ENCODE measurements at places on chromosomes 2 and 18.

DNA sequence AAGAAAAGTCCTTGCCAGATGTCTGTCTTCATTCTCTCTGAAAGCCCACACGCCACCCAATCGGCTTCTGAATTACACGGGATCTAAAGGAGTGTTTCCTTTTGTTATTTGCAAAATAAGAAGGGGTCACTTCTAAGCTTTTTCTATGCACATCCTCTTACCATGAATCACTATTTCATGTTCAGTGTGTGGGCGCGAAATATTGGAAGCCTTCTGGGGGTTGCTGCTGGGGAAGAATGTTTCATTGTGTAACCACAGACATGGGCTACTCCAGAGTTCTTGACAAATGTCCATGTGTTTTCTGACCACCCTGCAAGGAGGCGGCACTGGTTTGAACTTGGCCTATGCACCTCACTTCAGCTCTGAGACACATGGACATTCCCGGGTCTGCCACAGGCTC, 133.6 kb upstream of the APCDD1 start:
- no peak for DNase-seq

DNA sequence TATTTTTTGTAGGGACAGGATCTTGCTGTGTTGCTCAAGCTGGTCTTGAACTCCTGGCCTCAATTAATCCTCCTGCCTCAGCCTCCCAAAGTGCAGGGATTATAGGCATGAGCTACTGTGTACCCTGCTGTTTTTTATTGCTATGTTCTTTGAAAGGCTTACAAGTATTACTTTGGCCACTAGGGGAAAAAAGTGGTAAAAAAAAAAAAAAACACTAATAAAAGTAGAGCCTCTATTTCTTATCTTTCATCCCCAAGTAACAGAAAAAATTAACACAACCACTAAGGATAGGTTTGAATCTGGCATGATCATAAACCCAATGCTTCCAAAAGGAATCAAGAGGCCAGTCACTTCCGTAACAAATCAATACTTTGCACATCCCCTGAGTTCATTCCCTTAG, 11.6 kb downstream of the NOL10 start:
- DNase-seq = no peak

GRCh38 chr18:48129621-48130082, 199.2 kb upstream of the SMAD2 start:
- no peak for DNase-seq

GRCh38 chr18:8615397-8616027, 6.3 kb downstream of the RAB12 start:
- DNase-seq = no peak

DNA sequence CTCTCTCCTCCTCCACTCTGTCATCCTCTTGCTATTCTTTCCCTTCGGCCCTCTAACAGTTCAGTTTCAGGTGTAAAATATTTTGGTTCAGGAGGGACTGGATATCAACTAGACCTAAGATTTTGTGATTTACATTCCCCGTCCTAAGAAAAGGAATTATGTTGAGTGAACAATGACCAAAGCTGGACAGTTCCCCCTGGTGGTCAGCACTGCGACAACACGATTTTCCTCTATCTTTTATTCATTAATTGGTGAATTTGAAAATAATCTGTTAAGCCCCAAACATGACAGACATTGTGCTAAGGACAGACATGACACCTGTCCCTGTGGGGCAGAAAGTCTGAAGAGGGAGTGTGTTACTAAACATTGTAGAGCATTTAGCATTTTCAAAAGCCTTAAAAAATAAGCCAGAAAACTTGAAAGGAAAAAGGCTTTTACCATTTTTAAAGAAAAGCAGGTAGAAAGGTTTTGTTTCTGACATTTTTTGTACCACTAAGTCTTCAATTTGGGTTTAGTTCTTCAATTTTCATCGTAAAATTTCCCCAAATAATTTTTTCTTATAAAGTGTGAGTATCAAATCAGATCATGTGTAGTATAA, 28.4 kb upstream of the GTF2A1L start:
- no peak for DNase-seq

DNA sequence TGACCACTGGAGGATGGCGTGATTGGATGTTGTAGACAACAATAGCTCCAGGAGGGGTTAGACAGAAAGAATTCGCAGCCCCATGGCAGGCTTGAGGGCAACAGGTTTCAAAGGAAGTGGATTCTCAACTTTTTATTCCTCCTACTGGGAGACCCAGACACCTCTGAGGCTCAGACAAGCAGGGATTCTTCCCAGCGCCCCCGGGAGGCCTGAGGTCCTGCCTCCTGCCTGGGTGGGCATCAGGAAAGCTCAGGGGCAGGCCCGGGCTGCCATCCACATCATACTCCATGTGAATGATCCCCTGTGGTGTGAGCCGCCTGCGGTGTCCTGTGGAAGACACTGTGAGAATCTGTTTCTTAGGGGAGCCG, 203.5 kb downstream of the CYP26B1 start:
- no peak for DNase-seq

DNA sequence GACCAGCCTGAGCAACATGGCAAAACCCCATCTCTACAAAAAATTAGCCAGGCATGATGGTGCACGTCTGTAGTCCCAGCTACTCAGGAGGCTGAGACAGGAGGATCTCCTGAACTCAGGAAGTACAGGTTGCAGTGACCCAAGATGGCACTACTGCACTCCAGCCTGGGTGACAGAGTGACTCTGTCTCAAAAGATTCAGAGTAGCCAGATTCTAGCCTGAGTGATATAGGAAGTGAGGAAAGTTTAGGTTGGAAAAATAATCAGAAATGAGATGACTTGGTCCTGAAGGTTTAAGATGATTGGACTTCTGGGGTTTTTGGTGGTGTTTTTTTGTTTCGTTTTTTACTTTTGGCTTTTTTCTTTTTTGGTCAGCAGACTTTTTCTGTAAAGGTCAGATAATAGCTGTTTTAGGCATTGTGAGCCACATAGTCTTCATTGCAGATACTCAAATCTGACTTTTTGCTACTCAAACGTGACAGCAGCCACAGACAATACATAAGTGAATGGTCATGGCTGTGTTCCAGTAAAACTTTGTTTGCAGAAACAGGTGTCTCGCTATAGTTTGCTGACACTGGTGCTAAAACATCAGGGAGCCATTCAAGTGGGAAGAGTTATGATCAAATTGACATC, 104.1 kb upstream of the UBXN4 start:
- no peak for DNase-seq

- DNase-seq = no peak
These were observed 16.5 kb upstream of the FIGN start for GRCh38 chr2:163752267-163752666.

Data from esophagus squamous epithelium (tissue), 5 donors.